Neural progenitor cell (in vitro differentiated cells): ENCODE measurements at places on chromosomes 7 and 10.

GRCh38 chr10:51231754-51232153 is 157.5 kb downstream of the PRKG1 start:
- no peak overlapping the region for H3K4me3 ChIP-seq
- DNase-seq, result no peak
- no peaks in the 10 kb centered on the region for H3K36me3 ChIP-seq

DNA sequence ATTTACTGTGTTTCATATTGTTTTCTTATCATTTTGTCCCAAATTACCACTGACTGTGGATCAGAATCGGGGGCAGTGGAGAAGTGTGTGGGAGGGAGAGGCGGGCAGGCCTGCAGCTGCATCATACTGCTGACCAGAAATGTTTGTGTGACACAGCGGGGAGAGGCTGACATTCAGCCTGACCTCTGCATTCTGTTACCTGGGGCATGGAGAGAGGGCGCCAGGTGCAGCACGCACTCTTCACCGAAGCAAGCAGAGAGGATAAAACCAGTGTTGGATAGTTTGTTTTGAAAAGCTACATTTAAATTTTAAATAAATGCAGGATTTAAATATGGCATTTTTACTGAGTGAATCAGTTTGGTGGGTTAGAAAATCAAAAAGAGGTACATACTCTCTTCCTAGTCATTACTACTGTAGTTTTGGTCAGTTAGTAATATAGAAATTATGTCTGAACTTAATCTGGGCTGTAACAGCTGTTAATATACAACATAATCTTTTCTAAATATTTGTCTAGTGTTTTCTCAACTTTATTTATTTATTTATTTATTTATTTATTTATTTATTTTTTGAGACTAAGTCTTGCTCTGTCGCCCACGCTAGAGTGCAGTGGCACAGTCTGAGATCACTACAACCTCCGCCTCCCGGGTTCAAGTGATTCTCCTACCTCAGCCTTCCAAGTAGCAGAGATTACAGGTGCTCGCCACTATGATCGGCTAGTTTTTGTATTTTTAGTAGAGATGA is 8.8 kb upstream of the STMP1 start:
- H3K27ac ChIP-seq, result no peak overlapping the region
- H3K4me3 ChIP-seq, result no peak overlapping the region
- peaks cover 5% of the 10 kb centered on the region for H3K36me3 ChIP-seq
- no peak for DNase-seq
- H3K27me3 ChIP-seq, result no peaks in the 10 kb centered on the region

DNA sequence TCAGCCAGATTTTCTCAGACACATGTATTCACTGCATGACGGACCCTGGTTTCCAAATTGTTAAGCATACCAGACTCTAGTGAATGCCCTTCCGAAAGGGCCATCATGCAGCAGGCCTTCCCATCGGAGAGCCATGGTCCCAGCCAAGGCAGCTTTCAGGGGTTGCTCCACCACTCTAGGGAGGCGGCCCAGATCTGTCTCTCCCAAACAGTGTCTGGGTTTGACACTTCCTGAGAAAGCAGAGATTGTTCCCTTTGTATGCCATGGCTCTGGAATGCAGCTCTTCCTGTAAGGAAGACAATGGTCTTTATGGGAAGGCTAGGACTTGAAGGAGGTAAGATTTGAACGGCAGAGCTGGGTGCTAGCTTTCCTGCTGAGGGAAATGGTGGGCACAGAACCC is 178.8 kb upstream of the BMPER start:
- peaks cover 22% of the 10 kb centered on the region for H3K4me1 ChIP-seq
- H3K27me3 ChIP-seq, result no peaks in the 10 kb centered on the region
- no peaks in the 10 kb centered on the region for H3K36me3 ChIP-seq
- no peak overlapping the region for H3K27ac ChIP-seq

DNA sequence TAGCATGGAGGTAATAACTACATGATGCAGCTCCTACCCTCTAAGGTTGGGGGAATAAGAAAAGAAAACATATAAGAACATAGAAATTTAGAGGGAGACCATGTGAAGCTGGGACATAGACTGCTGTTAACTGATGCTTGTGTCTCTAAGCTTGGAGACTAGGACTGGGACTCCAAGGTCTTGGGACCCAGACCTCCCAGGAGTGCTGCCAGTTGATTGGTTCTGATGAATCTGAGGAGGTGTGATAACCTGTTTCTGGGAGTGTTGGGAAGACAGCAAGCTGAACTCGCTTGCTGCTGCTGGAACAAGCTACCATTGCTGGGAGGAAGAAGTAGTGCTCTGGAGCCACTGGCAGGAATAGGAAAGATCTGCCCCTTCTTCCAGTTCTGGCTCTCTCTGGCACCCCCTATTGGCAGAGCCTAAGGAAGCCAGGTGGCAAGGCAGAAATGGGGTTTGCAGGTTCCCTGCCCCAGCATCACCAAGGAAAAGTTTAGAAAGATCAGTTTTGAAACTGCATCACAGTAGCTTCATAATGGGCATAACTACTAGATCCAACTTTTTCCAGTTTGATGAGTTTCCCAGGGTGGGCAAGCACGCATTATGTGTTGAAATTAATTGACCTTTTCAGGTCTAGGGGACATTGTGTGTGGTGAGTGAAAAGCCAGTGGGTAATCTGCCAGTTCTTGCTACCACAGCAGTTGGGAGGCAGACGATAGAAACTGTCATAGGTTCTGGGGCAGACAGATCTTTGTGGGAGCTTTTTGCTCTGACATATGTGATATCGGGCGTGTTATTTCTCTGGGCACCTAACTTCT is 140.7 kb downstream of the SND1 start:
- H3K27ac ChIP-seq, result no peak overlapping the region
- DNase-seq, result peak; percentile 71
- no peaks in the 10 kb centered on the region for H3K36me3 ChIP-seq
- H3K4me1 ChIP-seq, result peaks cover 7% of the 10 kb centered on the region

GRCh38 chr10:24513155-24513554 is 210.5 kb downstream of the ARHGAP21 start:
- H3K27ac ChIP-seq, result no peak overlapping the region
- H3K4me3 ChIP-seq, result no peak overlapping the region
- no peaks in the 10 kb centered on the region for H3K27me3 ChIP-seq
- H3K36me3 ChIP-seq, result no peaks in the 10 kb centered on the region
- peak; percentile 59 for DNase-seq

- no peak overlapping the region for H3K27ac ChIP-seq
- peaks cover under 1% of the 10 kb centered on the region for H3K4me1 ChIP-seq
- H3K27me3 ChIP-seq, result no peaks in the 10 kb centered on the region
- no peak overlapping the region for H3K4me3 ChIP-seq
Measured at GRCh38 chr7:4730971-4731370, 44.5 kb upstream of the AP5Z1 start.

- H3K4me3 ChIP-seq, result no peak overlapping the region
- H3K36me3 ChIP-seq, result no peaks in the 10 kb centered on the region
- H3K4me1 ChIP-seq, result no peaks in the 10 kb centered on the region
- DNase-seq, result no peak
- no peaks in the 10 kb centered on the region for H3K27me3 ChIP-seq
Measured at GRCh38 chr7:34718867-34719266, 60.8 kb downstream of the NPSR1 start.

GRCh38 chr7:101803203-101804087 is 14.0 kb upstream of the CUX1 start:
- DNase-seq, result no peak
- peaks cover 43% of the 10 kb centered on the region for H3K27me3 ChIP-seq
- peak overlapping the region; percentile 29 for H3K4me3 ChIP-seq
- no peak overlapping the region for H3K27ac ChIP-seq

GRCh38 chr7:125670926-125671572 is 741.4 kb upstream of the POT1 start:
- no peak overlapping the region for H3K27ac ChIP-seq
- no peaks in the 10 kb centered on the region for H3K36me3 ChIP-seq
- no peaks in the 10 kb centered on the region for H3K27me3 ChIP-seq
- no peak overlapping the region for H3K4me3 ChIP-seq
- DNase-seq, result peak; percentile 50

DNA sequence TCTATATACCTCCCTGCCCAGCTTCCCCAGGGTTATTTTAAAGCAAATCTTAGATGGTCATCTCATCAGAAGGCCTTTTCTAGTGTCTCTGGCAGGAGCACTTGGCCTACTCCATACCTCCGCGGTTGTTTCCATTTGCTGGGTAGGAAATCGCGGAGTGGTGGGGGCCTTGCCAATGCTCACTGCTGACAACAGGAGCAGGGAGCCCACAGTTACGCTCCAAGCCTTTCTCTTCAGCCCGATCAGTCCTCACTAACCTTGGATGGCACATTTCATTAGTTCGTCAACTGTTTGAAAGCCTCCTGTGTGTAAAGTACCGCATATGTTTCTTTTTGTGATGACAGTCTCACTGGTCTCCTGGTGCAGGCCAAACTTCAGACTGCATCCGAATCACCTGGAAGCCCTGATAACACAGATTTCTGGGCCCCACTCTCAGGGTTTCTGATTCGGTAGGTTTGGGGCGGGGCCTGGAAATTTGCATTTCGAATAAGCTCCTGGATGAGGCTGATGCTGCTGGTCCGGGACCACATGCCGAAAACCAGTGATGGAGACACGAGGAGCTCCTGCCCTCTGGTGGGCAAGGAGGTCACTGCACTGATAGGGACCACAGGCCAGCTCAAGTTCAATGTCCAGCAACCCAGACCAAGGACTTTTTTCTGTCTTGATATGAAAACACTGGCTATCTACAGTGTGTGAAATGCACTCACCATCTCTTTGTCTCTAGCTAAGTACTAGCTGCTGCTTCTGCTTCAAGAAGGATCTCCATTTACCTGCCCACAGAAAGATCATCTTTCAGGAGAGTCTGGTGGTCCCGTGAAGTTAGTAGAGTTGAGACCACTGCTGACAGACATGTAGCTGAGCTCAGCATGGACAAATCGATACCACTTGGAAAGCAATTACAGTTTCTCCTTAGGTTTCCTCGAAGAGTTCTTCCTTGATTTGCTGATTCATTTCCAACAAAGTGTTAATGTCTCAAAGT is 14.0 kb downstream of the LRGUK start:
- no peak overlapping the region for H3K27ac ChIP-seq
- H3K36me3 ChIP-seq, result no peaks in the 10 kb centered on the region
- peaks cover 23% of the 10 kb centered on the region for H3K4me1 ChIP-seq
- no peaks in the 10 kb centered on the region for H3K27me3 ChIP-seq

DNA sequence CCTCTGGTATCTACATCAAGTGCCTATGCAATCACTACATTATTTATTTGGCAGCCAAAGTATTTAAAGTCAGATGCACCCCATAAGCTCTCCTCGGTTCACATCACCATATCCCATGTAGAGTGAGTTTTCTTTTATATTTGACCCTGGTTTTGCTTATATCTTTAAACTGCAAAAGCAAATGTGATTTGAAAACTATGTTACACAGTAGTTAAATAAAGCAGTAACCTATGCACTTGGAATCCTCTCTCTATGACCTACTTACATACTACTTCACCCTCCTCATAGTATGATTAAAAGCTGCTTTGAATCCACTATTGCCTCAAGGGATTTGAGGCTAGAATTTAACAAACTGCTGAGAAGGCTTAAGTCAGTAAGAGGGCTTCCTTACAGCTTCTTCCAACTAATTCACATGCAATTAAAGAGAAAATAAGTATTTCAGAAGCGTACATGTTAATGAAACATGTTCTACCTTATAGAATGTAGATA is 2.2 kb upstream of the CELF2 start:
- no peaks in the 10 kb centered on the region for H3K36me3 ChIP-seq
- H3K27me3 ChIP-seq, result peaks cover 27% of the 10 kb centered on the region
- DNase-seq, result no peak
- H3K4me3 ChIP-seq, result no peak overlapping the region
- peaks cover 66% of the 10 kb centered on the region for H3K4me1 ChIP-seq
- H3K27ac ChIP-seq, result no peak overlapping the region

DNA sequence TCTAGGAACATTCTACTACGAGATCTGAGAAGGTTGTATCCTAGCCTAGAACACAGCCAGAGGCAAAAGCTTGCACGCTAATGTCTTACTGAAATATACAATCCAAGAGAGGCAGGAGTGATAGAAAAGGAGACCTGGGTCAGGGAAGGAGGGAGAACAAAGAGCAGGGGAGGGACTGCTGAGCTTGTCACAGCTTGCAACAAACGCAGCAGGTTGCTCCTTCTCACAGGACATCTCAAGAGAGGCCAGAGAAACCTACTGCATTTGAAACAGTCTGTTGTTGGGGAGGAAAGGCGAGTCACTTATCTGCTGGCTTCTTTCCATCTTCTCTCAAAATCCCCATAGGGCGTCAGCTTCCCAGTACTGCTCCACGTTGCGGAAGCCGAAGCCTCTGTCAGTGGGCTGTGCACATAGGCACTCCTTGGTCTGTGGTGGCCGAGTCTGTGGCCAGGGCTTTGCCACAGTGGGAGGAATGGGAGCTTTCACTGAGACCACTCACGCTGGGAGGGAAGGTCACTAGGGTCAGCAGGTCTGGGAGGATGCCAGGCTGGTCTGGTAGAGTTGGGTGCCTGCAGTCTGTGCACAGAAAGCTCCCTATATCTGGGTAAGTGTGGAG is 25.8 kb upstream of the GPNMB start:
- no peaks in the 10 kb centered on the region for H3K27me3 ChIP-seq
- H3K36me3 ChIP-seq, result no peaks in the 10 kb centered on the region
- no peak overlapping the region for H3K4me3 ChIP-seq
- H3K4me1 ChIP-seq, result peaks cover 24% of the 10 kb centered on the region
- DNase-seq, result peak; percentile 20
- peak overlapping the region; percentile 58 for H3K27ac ChIP-seq

GRCh38 chr10:31759124-31759798 is 169.4 kb downstream of the ARHGAP12 start:
- peaks cover 53% of the 10 kb centered on the region for H3K4me1 ChIP-seq
- H3K27ac ChIP-seq, result peak overlapping the region; percentile 85
- no peaks in the 10 kb centered on the region for H3K36me3 ChIP-seq
- peak; percentile 74 for DNase-seq
- peak overlapping the region; percentile 88 for H3K4me3 ChIP-seq
- H3K27me3 ChIP-seq, result no peaks in the 10 kb centered on the region

DNA sequence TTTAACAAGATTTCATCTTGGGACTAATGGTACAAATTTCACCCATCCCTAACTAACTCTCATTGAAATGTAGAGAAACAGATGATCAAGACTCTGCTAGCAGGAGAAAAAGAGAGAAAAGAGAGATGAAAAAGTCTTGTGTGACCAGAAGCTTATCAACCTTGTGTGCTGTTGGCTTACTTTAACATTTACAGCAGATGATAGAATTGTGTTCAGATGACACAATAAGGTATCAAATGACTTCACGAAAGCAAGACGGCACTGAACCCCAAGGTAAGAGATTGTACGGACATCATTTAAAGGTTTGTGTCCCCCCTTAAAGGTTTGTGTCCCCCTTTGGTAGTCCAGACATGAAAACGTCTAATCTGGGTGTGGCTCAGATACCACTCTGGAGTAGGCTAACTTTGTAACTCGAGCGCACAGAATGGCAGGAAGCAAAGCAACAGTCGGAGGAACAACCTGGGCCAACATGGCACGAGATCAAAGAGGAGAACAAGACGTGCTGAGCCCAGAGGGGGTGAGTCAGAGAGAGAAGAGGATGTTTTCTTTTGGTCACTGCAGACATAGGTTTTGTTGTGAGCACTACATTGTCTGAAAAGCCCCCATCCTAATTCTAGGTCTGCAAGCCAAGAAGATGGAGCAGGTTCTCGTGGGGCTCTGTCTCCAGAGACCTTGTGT is 10.4 kb upstream of the LMBR1 start:
- no peaks in the 10 kb centered on the region for H3K36me3 ChIP-seq
- H3K27me3 ChIP-seq, result no peaks in the 10 kb centered on the region
- no peak overlapping the region for H3K4me3 ChIP-seq
- DNase-seq, result no peak
- H3K27ac ChIP-seq, result no peak overlapping the region
